Activated CD4-positive, alpha-beta T cell treated with anti-CD3 and anti-CD28 coated beads, Interleukin-2, amount 10 ng/mL, durations not matched to agents 7 days and 5 days (primary cell): ENCODE measurements at places on chromosomes 4 and X. TPM values are rescaled to one million over a fixed set of nuclear protein-coding genes. Genes with fewer than 3 reads are reported as not detected.

- no peak for DNase-seq
These were observed 19.8 kb upstream of the MANBA start for GRCh38 chr4:102780476-102781144.

- no peak for DNase-seq
These were observed 47.2 kb downstream of the GBA3 start for GRCh38 chr4:22739968-22740367.

UGT2B15 gene
- total RNA-seq: not detected

PSAPL1 gene
- total RNA-seq: not detected

VCX2 gene
- not detected for total RNA-seq

GRCh38 chr4:81538716-81539427 lies 67.2 kb upstream of the RASGEF1B start:
- DNase-seq: no peak

DNA sequence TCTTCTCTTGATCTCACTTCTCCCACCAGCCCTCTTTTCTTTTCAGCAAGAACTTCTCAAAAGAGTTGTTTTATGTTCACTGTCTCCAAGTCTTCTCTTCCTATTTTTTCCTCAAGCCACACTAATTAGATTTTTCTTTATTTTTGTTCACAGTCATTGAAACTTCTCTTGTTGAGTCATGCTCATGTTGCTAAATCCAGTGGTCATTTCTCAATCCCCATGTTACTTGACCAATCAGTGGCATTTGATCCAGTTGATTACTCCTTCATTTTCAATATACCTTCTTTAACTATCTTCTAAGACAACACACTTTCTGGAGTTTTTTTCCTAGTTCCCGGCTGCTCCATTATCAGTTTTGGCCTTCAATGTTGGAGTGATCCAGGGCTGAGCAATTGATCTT lies 103.1 kb upstream of the LSM6 start:
- no peak for DNase-seq

DNA sequence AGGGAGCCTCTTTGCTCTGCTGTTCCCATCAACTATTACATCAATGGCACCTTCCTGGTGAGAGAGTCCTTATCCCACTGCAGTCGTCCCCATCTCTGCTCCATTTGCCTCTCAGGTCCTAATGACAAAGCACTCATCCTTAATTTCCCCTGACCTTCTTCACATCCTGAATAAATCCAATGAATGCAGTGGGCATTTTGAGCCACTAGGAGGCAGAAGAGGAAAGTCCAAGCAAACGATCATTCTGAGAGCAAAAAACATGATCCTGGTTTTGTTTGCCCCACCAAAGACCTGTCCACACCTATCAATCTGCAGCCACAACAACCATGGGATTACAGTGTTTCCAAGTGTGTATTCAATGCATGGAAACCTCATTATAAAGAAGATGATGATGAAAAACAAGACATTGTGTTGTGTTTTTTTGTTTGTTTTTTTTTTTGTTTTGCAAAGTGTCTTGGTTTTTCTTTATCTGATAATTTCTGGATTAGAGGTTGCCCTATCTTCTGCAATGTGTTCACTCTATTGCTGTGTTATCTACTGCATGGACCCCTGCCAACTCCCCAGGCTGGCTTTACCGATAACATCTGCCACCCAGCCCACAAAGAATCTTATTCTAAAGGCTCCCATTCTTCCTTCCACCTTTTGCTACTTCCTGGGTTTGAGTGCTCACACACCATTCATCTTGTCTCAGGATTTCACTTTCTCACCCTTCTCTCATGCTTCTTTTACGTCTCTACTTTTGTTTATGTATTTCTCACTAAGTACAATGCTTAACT lies 207.2 kb downstream of the NLGN4X start:
- DNase-seq: peak; percentile 25

GRCh38 chr4:163988865-163989264 lies 494.4 kb downstream of the TMA16 start:
- no peak for DNase-seq

DNA sequence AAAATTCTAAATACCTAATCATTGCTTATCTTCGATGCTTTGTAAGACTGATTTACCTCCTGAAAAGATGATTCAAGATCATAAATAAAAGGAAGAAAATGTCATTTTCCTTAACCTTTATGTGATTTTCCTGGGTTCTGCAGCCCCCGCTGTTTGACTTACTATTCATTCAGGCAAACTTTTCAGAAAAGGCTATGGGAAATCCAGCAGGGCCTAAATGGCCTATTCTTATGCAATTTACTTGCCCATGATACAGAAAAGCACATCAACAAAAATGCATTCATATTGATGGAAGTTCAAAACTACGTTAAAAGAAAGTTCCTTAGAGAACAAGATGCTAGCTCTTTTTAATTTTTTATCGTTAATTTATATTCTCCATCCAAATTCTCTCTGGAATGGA lies 51.2 kb downstream of the TMEM144 start:
- DNase-seq: no peak

DNA sequence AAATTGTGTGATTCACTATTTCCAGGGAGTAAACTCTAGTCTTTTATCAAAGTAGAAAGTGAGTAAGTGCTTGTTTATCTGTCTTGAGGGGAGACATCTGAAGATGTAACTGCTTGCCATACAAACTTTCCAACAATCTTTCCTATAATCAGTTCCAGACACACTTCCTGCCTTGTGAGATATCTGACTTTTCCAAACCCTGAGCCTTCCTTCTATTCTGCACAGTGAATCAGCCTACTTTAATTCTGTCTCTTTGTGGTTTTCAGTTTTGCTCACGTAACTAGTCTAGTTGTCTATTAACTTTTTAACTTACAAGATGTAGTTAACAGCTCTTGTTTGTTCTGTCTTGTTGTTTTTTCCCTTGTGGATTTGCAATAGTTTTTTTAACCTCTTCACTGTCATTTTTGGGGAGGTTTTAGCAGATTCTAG lies 947.8 kb downstream of the C4orf33 start:
- no peak for DNase-seq

MAGEH1 gene
- 17.3 TPM for total RNA-seq

GRCh38 chrX:113828470-113828869 lies 755.4 kb upstream of the HTR2C start:
- DNase-seq: no peak

FHL1 gene
- total RNA-seq: 16.7 TPM

DNA sequence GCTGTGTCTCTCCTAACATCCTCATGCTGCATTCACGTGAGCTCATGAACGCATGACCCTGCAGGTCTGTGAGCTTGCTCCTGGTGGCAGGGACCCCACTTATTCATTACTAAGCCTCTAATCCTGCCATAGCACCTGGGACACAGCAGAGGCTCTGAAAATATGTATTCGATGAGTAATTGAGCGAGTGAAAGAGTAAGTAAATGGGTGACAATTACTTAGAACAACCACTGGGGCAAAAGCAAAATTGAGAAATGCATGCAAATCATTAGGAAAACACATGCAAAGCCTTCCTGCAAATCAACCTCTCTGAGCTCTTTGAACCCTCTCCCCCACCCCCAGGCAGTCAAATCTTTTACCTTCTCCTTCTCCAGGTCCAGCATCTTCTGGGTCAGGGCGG lies 23.6 kb upstream of the C4orf50 start:
- DNase-seq: no peak

DNA sequence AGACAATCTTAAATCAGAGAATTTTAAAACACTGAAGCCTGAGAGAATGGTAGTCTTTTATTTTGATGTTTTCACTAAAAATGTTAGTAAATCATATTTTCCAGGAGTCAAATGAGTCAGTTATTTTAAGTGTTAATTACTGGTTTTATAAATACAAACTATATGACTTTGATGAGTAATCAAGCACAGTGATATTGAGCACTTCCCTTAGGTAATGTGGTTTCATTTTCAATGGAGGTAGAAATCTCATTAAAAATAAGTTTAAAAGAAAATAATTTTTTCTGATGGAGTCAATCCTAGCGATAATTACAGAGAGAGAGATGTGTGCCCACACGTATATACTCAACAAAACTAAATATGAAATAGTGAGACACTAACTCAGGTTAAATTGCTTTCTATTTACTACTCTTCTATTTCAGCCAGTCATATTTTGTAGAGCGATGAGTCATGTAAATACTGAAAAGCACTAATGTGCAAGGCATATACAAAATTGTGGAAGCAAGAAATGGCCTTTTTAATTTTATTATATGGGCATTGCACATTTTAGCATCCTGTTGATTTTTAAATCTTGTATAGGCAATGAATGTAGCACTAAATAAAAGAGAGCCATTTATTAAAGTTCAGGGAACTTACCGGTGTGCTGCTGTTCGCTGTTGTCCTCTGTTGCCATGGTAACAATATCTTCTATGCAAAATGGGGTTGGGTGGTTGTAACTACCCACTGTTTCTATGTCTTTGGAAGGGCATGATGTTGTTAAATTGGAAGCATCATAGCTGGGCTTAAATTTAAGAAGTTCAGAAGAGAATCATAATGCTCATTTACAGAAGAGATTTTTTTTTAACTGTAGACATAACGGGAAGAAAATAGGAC lies 513.7 kb downstream of the TLL1 start:
- DNase-seq: no peak

CNKSR2 gene
- total RNA-seq: 10.3 TPM

DNA sequence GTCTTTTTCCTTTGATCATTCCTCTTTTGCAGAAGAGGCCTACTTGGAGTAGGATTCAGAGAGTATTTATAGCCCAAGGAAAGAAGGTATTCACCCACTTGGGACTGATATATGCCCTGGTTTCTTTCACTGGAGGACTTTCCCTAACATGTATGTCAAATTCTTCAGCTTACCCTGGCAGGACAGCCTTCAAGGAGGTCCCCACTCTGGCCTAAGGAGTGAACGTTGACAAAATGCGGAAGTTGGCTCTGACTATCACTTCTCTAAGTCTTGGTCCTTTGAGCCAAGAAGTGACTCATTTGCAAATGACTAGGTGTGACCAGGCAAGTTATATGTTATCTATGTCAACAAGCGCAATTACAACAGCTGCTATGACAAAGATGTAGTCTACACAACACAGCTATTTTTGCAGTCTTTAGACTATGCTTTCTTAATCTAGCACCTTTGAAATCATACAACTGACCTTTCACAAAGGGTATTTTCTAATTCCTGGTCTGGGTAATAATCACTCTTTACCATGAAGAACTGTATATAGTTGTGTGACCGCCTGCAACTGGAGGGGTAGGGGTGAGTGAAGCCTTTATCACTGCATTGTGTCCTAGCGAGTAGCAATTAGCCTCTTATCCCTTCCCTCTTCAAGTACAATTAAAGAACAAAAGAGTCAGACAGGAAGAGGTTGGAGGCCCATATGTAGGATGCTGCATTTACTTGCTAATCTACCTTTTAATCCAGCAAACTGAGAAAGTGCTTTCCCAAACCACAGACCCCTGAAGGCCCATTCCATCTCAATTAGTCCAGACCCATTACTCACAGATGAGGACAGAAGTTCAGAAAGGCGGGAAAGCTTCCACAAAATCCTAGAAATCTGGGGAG lies 50.1 kb downstream of the RASGEF1B start:
- DNase-seq: no peak

SPATA4 gene
- total RNA-seq: not detected

- no peak for DNase-seq
These were observed 863.9 kb downstream of the RAPGEF2 start for GRCh38 chr4:159966746-159967145.

DNA sequence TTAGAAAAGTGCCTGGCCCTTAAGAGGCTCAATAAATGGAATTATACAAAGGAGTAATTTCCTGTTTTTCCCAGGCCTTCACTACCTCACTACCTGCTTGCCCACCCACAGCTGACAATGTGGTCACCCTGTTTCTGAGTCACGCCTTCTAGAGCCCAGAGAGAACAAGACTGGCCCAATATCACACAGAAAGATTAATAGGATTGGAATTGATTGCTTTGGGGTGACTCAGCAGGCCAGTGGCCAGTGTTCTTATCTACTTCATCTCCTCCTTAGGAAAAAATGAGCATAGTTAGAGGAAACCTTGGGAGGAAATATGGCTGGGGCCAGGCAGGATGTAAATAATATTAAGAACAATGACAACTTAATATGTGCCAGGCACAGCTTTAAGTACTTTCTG lies 4.5 kb upstream of the FGF16 start:
- DNase-seq: no peak

DNA sequence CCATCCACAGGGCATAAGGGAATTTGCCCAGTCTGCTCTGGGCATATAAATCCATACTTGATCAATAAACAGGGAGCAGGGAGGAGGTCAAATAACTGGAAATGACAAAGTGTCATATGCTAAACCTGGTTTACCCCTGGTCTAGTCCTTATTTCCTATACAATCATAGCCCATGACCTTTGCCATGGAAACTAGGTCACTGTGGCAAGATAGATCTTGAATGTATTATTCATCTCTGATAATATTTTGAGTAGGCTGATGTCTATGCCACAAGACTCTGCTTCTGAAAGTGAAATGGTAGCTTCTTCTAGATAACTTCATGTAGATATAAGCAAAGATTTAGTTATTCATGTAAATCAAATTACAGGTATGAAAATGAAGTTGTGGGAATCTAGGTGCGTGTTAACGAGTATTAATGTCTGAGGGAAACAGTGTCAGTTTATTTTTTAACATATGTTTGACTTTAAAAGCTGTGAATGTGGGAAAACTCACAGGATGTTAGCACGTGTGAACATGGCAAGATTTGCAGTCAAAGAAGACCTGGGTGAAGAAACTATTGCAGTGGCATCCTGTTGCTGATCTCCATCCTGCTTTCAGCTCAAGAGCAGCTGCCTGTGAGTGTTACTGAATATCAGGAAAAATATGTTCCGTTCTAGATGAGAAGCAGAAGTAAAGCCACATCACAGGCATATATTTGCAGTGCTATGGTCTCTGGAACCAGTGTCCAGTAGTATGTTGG lies 81.8 kb upstream of the NDP start:
- no peak for DNase-seq

DNA sequence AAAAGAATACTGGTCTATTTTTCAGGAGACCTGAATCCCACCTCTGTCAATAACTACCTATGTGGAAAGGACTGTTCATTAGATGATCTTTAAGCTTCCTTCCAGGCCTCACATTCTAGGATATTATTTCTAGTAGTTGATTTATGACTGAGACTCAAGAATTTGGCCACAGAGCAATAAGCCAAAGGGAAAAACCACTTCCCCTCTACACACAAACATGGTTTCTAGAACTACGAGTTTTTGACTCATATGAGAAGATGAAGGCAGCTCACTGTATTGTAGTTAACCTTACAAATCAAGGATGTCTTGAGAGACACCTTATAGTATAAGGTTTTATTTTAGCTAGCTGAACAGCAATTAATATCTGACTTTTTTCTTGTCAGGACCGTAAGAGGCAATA lies 36.9 kb upstream of the GDPD2 start:
- DNase-seq: no peak

DNA sequence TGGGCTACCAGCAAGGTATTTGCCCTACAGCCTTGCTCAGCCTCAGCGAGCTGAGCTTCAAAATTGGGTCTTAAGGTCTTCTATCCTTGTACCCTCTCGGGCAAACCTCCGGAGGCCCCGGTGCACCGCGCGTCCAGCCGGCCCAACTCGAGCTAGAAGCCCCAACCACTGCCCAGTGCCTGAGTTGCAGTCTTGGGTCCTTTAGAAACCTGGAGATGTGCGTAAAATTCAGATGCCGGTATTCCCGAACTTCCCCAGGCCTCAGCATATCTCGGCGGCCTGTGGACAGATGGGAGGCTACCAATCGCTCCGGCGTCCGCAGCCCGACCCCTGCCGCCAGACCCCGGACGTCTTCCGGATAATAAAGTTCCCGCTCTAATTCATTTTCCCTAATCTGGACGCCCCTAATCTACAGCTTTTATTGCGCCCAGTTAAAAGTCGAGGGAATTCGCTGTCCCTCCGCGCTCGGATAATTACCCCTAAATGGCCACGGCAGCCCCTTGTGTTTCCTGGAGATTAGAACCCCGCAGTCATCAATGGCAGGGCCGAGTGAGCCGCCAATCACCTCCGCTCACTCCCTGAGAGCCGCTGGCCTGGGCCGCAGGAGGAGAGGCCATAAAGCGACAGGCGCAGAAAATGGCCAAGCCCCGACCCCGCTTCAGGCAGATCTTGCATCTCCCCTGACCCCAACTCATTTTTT lies 1.5 kb upstream of the MSX1 start:
- DNase-seq: no peak
